Mucosa of gallbladder (tissue), 1 donor: ENCODE measurements at places on chromosomes 1 and 21.

DNA sequence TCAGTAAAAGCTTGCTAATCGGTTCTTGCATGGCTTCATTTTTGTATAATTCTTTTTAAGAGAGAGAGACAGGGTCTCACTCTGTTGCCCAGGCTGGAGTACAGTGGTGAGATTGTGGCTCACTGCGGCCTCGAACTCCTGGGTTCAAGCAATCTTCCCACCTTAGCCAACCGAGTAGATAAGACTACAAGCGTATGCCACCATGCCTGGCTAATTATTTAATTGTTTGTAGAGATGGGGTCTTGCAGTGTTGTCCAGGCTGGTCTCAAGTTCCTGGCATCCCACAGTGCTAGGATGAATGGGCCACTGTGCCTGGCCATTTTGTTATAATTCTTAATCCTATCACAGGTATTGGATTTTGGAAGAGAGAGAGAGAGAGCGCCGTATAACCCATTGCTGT, 23.4 kb downstream of the RCAN3 start:
- no peak for DNase-seq

GRCh38 chr1:18927082-18927653, 24.8 kb upstream of the ALDH4A1 start:
- DNase-seq: no peak

GRCh38 chr1:115437196-115437595, 99.1 kb upstream of the NGF start:
- DNase-seq: no peak

- DNase-seq: no peak
Measured at GRCh38 chr1:225611537-225612223, 41.2 kb downstream of the ENAH start.

DNA sequence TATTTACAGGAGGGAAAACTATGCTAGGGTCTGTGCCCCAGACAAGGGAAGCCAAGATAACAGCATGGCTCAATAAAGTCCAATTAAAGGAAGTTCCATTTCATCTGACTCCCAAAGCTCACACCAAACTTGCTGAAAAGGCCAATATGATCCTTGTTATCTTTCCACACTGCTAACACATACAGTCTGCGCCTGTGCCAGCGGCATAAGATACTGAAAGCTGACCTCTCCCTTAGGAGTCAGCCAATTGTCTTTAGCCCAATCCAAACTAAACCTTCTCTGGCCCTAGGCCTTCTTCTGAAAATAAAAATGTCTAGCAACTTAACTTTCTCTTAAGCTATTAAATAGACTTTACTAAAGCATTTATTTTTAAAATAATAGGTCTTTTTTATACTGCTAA, 179.0 kb upstream of the PLD5 start:
- DNase-seq: no peak

- no peak for DNase-seq
Measured at GRCh38 chr1:219710529-219711194, 97.8 kb upstream of the ZC3H11B start.

DNA sequence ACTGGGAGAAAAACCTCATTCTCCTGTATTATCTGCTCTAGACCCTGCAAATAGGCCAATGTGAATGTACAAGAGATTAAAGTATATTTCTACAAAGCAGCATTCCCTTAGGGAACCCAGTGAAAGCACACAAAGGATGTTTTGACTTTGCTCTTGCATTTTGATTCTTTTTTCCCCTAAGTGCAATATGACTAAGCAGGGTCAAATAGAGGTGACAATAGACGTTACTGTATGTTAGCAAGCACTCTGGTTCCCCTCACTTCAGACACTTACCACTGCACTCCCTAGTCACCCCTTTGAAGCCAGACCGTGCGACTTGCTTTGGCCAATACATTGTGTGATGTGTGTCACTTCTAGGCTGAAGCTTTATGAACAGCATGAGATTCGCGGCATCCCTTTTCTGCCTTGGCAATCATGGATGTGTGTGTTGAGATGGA, 209.7 kb downstream of the RHOU start:
- no peak for DNase-seq

GRCh38 chr1:27267153-27267552, 32.7 kb downstream of the WDTC1 start:
- no peak for DNase-seq
